ENCODE measurements at places on chromosomes 2 and 18.

DNA sequence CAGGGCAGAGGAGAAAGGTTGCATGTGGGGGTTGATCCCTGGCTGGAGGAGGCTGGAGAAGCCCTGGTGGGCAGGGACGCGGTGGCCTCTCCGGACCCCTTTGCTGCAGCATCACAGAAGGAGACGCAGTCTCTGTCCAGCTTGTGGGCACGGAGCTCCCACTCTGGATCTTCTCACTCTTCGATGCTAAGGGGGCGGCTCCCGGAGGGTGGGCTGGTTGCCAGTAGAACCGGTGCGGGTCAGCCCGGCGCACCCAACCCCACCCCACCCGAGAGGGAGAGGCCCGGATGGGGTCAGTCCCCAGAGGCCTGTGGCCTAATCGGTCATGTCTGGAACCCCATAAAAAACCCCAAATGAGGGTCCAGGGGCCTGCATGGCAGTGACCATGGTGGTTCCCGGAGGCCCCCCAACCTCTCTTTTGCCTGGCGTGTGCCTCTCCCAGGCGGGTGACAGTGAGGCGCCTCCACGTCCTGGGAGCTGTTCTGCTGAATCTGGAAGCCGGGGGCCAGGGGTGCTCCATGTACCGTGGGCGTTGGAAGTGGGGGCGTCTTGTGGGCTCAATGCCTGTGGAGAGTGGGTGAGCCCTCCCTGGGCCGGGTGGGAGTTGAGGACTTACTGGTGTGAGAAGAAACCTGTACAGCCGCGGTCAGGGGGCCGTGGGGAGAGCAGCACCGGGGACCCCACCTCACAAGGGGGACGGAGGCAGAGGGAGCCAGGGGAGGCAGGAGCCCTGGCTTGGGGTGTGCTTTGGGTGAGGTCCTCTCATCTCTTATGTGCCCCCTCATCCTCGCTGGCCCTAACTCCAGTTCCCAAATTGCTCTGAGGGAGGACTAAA, 79.6 kb downstream of the RTP5 start:
- DNase-seq: no peak

DNA sequence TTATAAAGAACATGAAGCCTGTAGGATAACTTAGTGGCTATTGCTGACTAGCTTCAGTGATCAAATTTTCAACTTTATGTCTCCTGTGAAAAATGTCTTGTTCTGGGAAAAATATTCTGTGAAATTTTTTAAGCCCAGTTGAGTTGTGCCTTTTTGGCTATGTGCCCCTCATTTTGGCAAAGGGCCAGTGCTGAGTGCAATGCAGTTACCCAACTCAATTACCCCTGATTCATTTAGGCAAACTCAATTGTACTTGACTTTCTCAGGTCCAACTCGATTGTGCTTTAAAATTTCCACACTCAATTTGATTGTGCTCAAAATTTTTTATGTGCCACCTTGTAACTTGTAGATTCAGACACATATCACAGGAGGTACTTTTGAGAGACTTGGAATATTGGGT, 548.8 kb upstream of the NRP2 start:
- no peak for DNase-seq

GRCh38 chr2:181170256-181170655, 189.9 kb downstream of the UBE2E3 start:
- no peak for DNase-seq

- DNase-seq: no peak
These were observed 51.8 kb downstream of the LIPG start for GRCh38 chr18:49613641-49614151.

GRCh38 chr2:226423498-226423960, 376.1 kb downstream of the IRS1 start:
- DNase-seq: peak; percentile 67

GRCh38 chr2:129212299-129212958, 767.0 kb upstream of the RAB6C start:
- no peak for DNase-seq

DNA sequence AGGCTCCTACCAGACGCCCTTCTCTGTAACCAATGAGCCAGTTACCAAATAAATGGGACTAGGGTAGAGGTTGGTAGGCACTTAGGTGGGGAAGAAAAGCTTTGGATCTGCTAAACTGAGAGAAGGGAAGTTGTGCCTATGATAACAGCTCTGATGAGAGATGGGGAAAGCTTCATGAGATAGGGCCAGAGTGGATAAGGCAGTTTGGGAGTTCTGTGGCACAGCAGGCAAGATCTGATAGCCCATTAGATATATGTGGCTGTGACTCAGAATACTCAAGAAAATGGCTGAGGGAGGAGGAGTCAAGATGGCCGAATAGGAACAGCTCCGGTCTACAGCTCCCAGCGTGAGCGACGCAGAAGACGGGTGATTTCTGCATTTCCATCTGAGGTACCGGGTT, 99.8 kb downstream of the PDE11A start:
- no peak for DNase-seq

GRCh38 chr2:15158532-15158931, 402.6 kb downstream of the NBAS start:
- no peak for DNase-seq

DNA sequence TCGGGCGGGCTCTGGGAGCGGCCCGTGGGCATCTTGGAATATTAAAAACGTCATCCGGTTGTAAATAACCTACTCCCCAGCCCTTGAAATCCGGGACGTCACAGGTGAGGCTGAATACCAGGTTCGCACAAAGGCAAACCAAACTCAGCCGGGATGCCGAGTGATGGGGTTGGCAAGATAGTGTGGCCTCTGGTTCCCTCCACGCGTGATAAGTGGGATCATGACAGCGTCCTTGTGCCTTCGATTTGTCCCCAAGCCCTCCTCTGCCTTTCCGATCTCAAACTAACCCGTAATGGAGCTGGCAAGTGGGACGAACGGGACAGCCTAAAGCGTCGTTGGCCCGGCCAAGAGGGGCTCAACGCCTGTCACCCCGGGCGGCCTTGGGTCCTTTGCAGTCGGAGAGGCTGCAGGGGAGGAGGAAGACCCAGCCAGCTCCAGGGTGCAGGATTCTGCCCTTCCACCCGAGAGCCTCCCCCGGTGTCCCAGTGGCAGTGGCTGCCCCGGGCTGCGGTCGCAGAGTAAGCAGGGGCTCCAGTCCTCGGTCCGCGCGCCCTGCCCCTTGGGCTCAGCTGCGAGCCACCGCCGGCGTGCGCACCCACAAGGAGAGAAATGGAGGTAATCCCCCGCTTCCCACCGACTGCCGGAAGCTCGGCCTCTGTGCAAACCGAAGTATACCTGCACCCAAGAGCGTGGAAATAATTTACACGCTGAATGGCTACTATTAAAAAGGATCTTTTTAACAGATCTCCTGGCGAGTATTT, 13.4 kb upstream of the PAX3 start:
- no peak for DNase-seq

DNA sequence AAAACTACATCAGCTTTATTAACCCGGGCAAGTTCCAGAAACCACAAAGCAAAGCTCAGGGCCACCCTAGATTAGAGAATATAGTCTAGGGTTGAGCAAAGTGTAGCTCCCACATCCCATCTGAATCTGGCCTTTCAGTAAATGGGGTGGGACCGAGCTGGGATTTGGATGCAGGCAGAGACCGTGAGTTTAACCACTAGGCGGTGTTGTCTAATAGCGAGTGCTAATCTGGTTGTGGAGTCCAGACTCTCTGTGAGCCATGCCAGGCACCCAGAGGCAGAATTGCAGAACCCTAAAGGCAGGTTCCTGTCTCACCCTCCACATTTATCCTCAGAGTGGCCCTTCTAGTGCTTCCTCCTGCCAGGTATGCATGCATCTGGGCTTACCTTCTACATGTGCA, 435.9 kb downstream of the TSN start:
- DNase-seq: no peak

GRCh38 chr2:41970988-41971660, 76.7 kb upstream of the PKDCC start:
- DNase-seq: no peak

DNA sequence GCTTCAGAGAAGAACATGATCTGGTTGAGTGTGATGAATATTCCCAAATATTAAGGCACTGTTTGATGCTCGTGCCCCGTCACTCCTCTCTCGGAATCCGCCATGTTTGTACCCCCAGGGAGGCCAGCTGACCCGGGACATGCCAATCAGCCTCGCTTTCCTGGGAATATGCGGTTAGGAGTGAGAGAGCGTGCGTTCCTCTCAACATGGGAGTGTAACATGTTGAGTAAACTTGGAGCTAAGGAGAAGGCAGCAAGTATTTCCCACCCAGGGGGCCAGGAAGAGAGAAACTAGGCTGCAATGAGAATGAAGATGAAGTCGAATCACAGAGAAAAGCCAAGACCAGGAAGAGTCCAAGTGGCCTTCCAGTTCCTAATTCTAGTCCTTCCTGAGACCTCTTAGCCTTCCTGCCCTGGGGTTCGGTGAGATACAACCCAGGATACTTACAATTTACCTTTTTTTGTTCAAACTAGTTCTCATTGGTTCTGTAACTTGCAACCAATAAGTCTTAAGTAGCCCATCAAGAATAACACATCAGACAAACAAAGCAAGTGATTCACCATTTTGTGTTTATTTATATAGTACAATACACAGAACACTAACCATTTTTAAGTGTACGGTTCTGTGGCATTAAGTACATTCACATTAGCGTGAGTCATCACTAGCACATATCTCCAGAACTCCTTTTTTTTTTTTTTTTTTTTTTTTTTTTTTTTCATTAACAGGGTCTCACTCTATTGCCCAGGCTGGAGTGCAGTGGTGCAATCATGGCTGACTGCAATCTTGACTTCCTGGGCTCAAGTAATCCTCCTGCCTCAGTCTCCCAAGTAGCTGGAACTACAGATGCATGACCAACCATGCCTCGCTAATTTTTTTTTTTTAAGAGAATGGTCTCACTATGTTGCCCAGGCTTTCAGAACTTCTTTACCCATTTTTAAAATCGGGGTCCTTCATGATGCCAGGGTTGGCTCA, 36.4 kb upstream of the SLC1A4 start:
- DNase-seq: no peak

- DNase-seq: no peak
These were observed 103.8 kb upstream of the ST3GAL5 start for GRCh38 chr2:85992611-85993010.

GRCh38 chr18:44579028-44579702, 101.5 kb upstream of the SETBP1 start:
- no peak for DNase-seq

- DNase-seq: no peak
These were observed 5.8 kb upstream of the MARCHF7 start for GRCh38 chr2:159706385-159706980.

Data from CD4-positive, alpha-beta T cell treated with Interferon gamma for 1 hour (primary cell).